ENCODE measurements at places on chromosomes 16 and 17. TPM values are rescaled to one million over a fixed set of nuclear protein-coding genes. Genes with fewer than 3 reads are reported as not detected.
A peak's percentile ranks its signal among the peaks of the same experiment; 100 is the strongest.

DNA sequence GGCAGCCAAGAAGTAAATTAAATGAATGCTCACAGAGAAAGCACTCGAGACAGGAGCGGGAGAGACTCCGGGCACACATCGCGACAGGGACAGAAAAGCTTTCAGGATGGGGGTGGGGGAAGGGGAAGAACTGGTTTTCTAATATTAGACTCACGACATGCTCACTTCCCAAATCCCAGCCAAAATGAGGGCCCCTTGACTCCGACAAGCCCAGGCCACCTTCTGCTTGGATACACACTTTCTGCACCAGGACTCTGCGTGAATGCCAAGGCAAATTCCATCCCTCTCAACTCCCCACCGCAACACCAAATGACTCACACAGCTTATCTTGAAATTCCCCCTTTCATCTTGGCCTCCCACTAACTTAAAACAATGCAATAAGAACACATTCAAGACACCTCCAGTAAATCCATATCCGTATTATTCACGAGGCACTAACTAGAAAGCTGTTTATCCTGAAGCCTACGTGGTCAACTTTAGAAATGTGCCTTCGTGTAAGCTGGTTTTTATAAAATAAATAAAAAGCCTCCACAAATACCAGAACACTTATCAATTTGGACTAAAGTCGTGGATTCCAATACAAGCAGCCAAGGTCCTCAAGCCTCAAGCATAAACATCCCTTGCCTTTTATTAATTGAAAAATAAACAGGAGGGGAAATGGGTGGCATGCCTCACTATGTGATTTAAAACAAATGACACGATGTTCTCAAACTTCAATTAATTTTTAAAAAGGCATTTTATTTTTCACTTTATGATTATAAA, 46.1 kb downstream of the NXN start:
- H3K4me1 ChIP-seq, result peaks cover 34% of the 10 kb centered on the region
- no peak for DNase-seq
- H3K36me3 ChIP-seq, result peaks cover 13% of the 10 kb centered on the region
- peak overlapping the region; percentile 42 for H3K4me3 ChIP-seq
- H3K27me3 ChIP-seq, result no peaks in the 10 kb centered on the region

Gene CBX2
- 72.0 TPM for total RNA-seq

- H3K27ac ChIP-seq, result no peak overlapping the region
- no peaks in the 10 kb centered on the region for H3K4me1 ChIP-seq
- no peak for DNase-seq
- H3K36me3 ChIP-seq, result no peaks in the 10 kb centered on the region
Observed at GRCh38 chr17:46908068-46908737, 14.8 kb upstream of the GOSR2 start.

GRCh38 chr17:62064791-62065563, at the start of gene MED13:
Gene MED13, minus strand, starts transcription at chr17:62065278. Its CDS starts 73 bp downstream, at chr17:62065205.
- peaks cover 20% of the 10 kb centered on the region for H3K4me1 ChIP-seq
- H3K27me3 ChIP-seq, result no peaks in the 10 kb centered on the region
- peak within 1 kb of the TSS; percentile 99 for H3K27ac ChIP-seq

All from type B pancreatic cell (in vitro differentiated cells).